CD4-positive, alpha-beta T cell (primary cell): ENCODE measurements at places on chromosomes 11 and 22. TPM values are rescaled to one million over a fixed set of nuclear protein-coding genes. Genes with fewer than 3 reads are reported as not detected.

The OR2AG1 gene
- not detected for total RNA-seq

The SLC1A2 gene
- not detected for total RNA-seq

The AQP11 gene
- not detected for total RNA-seq

DNA sequence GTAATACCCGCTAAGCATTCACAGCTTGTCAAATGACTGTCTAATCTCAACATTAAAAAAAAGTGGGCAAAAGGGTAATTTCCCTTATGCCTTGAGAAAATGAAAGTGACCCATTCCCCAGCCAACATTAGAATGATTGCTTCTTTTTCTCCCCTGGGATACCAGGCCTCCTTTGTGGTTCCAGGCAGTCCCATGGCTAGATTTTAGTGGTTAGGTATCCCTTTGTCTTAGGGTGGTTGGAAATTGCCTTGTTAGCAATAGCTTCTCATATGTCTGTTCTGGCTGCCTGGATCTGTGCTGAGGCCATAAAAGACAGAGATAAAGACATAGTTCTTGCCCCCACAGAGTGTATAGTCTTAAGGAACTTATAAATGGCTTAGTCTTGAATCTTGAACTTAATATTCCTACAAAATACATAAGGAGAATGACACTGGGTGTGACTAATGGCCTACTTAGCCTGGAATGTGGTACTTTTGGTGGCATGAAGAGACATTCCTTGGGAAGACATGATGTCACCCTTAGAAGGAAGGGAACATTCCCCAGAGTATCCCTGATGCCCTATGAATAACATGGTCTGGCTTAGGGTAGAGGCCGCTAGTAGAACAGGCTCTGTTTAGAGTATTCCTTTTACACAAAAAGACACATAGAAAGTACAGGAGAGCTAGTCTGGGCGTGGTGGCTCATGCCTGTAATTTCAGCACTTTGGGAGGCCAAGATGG, 90.3 kb downstream of the ZBTB16 start:
- DNase-seq = no peak

- no peak for DNase-seq
These were observed 583.2 kb downstream of the BUD13 start for GRCh38 chr11:116189408-116190170.

DNA sequence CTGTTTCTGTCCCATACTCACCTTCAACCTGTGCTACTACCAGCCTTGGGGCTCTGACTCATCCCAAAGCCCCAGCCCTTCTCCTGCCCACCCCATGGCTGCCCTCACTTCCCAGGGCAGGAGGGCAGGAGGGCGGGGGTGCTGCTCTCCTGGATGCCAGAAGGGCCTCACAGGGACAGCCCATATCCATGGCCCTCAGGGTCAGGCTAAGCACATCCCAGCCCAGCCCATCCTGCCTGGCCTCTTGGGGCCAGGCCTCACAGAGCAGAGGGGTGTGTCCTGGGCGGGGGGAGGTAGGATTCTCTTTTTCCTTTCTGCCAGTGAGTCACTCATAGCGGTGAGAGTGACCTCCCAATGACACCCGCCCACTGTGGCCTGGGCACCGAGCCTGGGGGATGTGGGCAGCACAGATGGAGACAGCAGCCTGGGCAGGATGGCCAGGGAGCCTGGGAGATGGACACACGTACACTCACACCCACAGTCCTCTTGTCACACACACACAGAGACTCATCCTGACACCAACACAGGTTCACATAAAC, 2.4 kb downstream of the LTBP3 start:
- DNase-seq = no peak

The ENTHD1 gene
- total RNA-seq = not detected

DNA sequence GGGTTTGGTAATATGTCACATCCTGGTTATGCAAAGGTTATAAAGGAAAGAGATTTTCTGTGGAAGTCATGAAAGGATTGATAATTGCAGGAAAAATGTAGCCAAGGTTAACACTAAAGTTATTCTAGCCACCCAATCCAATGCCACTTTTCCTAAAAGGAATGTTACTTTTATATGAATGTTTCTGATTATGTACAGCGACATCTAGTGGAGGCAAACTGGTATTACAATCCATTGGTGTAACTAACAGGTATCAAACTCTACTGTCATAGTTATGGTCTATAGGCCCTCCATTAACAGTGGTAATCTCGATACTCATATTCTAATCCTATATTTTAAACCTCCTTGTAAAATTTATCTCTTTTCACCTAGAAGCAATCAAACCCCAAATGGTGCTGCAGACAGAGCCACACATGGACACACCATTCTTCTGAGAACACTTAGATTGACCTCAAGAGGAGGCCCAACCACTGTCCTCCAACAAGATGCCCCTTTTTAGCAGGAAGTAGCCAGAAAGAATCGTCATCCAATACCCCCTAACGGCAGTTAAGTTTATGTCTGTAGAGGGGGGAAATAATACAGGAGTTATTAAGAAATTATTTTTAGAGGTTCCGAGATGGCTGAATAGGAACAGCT, 74.9 kb upstream of the RAG2 start:
- no peak for DNase-seq

The OR6Q1 gene
- not detected for total RNA-seq

DNA sequence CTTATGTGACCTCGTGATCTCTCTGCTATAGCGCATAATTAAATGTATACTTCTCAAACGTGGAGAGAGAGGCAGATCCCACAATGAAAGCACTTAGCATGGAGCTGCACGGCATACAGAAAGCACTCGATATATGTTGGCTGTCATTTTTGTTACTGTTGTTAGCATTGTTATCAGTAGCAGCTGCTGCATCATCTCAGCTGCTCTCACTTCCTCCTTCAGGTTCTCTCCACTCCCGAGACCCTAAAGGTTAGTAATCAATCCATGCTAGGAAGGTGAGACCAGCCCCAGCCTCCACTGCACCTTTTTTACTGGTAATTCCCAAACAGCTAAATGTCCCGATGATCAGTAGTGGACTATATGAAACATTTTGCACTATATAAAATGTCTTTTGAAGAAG, 13.4 kb upstream of the API5 start:
- no peak for DNase-seq

DNA sequence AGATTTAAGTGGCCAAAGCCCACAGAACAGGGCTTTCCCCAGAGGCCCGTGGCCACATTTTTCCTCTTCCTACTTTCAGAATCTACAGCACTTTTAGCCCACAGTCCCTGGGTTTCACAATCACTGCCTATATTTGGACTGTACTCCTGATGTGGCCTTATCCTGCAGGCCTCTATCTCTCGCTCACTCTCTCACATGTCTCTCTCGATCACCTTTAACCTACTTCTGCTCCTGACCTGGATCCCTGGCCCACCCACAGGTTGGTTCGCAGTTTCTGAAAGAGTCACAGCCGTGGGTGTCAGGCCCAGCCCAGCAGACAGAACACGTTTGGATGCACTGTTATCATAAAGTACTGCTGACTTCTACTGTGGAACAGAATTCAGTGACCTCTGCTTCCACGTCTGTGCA, 55.5 kb downstream of the LARGE1 start:
- DNase-seq = no peak

GRCh38 chr11:68655406-68655805, 28.9 kb upstream of the GAL start:
- no peak for DNase-seq

DNA sequence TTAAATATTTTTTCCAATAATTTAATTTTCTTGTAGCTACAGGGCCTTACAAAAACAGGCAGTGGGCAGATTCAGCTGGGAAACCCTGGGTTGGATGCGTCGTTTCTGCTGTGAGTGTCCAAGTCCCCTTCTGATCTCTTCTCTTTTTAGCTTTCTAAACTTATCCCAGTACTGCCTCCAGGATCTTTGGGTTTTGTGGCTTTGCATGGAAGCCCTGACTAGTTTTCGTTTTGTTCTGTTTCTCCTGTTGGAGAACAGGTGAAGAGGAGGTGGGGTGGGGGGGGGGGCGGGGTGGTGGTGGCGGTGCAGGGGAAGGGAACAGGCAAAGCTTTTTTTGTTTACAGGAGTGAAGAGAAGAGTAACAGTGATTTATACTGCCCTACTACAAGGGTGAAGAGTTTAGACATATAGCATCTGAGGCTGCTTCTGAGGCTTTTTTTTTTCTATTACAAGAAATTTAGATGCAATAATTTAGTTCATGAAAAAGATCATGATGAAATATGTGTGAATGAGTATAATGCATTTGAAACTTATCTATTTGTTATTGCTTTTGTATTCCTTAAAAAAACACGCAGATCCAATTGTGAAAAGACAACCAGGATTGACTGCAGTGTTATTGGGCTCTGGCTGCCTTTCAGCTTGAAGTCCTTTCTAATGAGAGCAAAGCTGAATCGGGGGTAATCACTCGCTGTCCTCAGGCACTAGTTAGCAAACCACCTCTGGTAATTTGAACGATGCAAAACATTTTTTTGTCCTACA, 142.9 kb downstream of the NCAM1 start:
- no peak for DNase-seq

DNA sequence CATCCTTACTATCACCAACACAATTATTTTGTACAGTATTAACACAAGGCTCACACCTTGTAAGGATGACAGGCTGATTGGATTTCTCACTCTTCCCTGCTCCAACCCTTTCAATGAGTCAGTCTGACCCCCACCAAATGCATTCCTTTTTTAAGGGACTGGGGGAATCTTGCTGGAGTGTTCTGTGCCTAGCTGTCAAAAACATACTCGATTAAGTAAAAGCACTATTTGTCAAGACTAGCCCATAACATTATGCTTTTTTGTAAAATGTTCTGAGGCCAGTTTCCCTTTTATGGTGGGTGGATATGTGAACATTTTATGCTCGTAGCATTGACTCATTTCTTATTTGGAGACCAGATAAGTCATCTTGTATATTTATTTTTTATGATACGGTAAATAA, 87.2 kb downstream of the PDHX start:
- DNase-seq = no peak

DNA sequence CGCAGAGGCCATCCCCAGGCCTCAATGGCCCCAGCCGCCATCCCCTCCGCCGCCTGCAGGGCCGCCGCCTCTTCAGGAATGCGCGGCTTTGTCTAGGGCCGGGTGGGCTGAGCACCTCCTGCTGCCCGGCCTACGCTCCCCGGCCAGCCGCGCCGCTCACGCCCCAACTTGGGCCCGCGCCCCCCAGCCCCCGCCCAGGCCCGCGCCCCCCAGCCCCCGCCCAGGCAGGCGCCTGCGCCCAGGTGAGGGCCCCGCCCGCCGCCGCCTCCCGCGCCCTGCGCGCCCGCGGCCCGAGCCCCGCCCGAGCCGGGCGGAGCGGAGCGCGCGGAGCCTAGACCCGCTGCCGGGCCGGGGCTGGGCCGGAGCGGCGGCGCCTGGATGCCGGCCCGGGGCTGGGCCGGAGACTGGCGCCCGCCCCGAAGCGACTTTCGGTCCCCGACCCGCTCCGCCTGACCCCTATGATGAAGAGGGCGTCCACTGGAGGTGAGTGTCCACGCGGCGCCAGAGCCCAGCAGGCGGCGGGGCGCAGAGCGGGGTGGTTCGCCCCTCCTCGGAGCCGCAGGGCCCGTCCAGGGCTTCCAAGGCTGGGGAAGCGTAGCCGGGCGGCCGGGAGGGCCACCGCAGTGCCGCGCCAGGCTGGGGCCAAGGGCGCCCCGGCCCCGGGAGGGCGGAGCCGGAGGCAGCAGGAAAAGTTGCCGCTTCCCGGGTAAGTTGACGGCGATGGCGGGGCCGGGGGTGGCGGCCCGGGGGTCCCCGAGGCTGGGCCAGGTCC, 34.3 kb upstream of the PRODH start:
- no peak for DNase-seq

- DNase-seq = no peak
These were observed 132.1 kb upstream of the RASSF10 start for GRCh38 chr11:12876988-12877387.

DNA sequence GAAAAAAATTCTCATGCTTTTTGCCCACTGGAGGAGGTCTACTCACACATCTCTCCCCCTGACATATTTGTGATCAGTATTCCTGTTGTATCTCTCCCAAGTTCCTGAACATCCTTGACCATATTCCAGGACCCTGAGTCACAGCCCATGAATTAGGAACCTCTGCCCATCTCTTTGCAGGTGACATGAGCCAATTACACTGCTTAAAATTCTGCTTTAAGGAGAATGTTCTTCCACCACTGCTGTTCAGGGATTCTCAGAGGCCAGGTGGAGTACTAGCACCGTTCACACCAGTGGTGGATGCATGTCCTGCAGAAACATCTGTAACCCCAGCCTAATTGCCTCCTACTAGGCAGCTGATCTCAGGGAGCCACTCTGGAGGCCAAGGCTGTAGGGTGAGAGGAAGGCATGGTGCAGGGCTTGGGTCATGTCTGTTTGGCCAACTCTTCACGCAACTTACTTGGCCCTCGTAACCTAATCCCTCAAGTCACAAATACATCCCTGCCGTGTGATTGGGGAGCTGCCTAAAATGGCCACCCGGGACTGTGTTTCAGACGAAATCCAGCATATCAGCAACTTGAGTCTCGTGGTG, 104.8 kb downstream of the GGTLC2 start:
- DNase-seq = no peak

The SHANK2 gene
- not detected for total RNA-seq

- no peak for DNase-seq
These were observed 49.7 kb downstream of the CD82 start for GRCh38 chr11:44615041-44615755.
